ENCODE measurements at places on chromosomes 1 and 21.

DNA sequence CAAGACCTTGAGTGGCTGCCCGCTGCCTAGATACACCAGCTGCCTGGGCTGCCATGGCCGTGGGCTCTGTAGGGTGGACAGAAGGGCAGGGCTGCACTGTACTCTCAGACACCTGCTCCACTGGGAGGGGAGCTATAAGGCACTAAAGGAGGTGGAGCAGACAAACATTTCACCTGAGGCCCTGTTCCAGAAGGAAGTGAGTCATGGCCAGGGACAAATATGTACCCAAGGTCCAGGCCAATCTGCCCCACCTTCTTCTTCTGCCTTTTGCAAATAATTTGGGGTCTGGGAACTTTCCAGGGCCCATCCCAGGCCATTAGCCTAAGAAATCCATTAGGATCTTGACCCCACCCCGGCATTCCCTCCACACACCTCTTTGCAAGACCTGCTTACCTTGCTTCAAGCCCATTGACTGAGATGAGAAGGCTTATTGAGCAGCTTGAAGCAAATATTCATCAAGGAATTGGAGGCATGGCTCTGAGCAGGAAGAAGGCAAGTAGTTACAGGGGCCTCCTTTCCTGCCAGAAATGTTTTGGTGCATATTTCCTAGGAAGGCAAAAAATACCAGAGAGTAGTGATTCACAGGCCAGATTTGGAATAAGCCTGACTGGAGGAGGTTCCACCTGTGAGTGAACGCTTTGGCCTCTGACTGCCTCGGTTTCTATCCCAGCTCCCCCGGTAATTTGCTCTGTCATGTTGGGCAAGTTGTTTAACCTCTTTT is at the start of gene CAPN8:
Gene CAPN8 (minus strand): TSS at position 110 of the 721 bp plus-strand sequence. CDS start 55 bp downstream, at position 55.
- DNase-seq, result no peak

GRCh38 chr1:10444248-10444647 is 5.6 kb upstream of the CORT start:
- no peak for DNase-seq

- DNase-seq, result peak; percentile 39
Measured at GRCh38 chr1:160777486-160778089, 18.4 kb upstream of the LY9 start.

- no peak for DNase-seq
Measured at GRCh38 chr1:100036718-100037655, 67.2 kb downstream of the SLC35A3 start.

- no peak for DNase-seq
Measured at GRCh38 chr1:93347334-93347899, 1.7 kb downstream of the DR1 start.

- peak; percentile 17 for DNase-seq
Measured at GRCh38 chr1:116711263-116711840, 42.9 kb upstream of the CD2 start.

DNA sequence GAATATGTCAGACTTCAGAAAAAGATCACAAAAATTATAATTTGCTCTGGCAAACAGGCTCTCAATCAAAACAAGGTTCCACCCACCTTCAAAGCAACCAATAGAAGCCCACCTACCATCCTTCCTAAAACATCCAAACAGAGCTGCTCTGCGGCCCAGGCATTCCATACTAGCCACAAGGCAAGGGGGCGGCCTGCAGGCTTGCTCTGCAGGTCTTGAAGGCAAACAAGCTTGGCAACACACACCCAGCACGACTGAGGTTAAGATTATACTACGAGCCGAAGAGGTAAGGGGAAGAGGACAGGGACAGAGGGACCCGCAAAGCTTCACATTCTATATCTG is 207.3 kb downstream of the SLC45A1 start:
- DNase-seq, result no peak

- DNase-seq, result no peak
Measured at GRCh38 chr1:248841702-248842395, 3.8 kb downstream of the ZNF672 start.

DNA sequence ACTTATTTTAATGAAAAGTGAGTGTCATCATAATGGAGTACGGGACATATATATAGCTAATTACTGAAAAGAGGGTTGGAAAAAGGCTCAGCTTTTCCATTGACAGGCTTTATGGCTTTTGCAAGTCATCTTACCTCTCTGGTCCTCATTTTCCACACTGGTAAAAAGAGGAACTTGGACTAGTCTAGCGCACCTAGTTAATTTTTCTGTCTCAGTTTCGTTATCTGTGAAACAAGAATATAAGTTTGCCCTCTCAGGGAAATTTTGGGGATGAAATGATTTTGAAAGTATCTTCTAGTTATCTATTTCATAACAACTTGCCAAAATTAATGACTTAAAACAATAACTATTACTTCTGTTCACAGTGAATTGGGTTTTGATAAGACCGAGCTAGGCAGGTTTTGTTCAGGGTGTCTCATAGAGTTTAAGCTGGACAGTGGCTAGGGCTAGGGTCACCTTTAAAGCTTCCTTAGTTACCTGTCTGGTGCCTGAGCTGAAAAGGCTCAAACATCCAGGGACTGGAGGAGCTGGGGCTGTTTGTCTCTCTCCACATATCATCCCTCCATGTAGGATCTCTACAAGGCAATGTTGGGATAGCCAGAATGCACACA is 91.7 kb downstream of the TYW3 start:
- no peak for DNase-seq

DNA sequence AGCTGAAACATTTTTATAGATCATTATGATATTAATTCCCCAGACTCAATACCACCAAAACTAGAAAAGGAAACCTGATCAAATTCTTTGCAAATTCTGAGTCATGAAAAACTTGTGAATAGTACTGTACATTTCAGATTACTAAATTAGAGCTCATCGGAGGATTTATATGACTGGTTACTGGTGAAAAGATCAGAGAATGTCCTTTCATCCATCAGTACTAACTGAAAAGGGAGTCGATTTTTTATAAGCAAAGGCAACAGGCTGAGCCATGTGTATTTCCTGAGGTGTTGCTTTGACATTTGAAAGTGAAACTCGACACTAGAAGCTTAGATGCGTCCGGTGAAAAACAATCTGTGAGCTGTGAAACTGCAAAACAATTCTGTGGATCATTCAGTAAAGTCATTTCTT is 155.7 kb downstream of the TNFSF18 start:
- DNase-seq, result peak; percentile 36

GRCh38 chr1:239913141-239913585 is 178.5 kb upstream of the FMN2 start:
- no peak for DNase-seq

GRCh38 chr1:4216231-4216630 is 316.2 kb upstream of the C1orf174 start:
- DNase-seq, result no peak

DNA sequence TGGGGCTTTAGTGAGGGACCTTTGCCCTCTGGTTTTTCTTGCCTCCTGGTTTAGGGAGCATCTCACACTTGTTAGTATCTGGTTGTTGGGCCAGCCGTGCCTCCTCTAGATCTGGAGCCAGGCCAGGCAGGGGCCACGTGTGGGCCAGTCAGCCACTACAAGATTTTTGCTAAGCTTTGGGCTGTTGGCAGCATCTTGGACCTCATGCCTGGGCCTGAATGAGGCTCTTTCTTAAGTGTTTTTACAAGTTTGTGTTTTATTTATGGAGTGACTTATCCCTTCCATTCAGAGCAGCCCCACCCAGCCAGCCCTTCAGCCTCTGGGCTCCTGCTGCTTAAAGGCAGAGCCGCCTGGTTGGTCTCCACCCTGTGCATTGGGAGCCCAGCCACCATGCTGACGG is 1.6 kb upstream of the SH3BGRL3 start:
- DNase-seq, result no peak

DNA sequence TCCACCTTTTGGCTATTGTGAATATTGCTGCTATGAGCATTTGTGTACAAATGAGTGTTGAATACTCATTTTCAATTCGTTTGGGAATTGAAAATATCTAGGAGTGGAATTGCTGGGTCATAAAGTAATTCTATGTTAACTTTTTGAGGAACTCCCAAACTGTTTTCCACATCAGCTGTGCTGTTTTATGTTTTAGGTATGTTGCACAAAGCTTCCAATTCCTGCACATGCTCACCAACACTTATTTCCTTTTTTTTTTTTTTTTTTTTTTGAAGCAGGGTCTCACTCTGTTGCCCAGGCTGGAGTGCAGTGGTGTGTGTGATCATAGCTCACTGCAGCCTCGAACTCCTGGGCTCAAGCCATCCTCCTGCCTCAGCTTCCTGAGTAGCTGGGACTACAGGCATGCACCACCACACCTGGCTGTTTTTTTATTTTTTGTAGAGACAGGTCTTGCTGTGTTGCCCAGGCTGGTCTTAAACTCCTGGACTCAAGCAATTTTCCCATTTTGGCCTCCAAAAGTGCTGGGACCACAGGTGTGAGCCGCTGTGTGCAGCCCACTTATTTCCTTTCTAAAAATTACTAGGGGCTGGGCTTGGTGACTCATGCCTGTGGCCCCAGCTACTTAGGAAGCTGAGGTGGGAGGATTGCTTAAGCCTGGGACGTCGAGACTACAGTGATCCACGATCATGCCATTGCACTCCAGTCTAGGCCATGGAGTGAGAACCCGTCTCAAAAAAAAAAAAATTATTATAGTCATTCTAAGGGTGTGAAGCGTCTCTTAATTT is 33.4 kb downstream of the TMCC2 start:
- no peak for DNase-seq

GRCh38 chr1:66788231-66788939 is 12.7 kb downstream of the INSL5 start:
- DNase-seq, result peak; percentile 66

DNA sequence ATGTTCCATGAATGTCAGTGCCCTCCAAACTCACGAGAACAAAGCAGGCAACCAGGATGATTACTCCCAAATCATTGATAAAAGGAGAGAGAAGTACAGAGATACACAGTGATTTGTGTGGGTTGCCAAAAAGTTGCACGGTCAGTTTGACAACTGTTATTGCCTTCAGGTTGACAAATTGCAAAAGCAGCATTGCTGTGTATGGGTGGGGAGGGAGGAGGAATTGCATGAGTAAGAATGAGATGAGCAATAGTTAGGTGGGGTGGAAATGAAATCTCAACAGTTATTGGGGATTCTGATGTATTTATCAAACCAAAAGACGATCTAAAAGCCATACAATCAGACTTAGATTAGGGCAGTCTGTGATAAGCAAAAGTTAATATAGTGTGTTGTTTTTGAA is 93.7 kb downstream of the NTMT2 start:
- no peak for DNase-seq

DNA sequence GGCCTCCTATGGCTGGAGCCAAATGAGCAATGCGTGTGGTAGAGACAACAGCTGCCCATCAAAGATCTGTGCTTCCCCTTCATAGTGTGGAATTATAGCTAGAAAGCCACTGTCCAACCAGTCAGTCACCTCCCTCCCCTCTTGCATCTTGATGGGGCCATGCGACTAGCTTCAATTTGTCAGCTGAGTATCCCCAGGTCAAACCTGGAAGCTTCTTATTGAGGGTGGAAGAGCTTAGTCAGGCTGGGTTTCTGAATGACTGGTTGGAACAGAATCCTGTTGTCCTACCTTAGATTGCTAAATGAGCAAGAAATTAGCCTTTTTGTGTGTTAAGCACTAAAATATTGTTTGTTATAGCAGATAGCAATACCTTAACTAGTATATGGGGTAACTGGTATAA is 625.4 kb downstream of the PTPRC start:
- no peak for DNase-seq

- DNase-seq, result no peak
Measured at GRCh38 chr1:239417221-239417620, 30.9 kb downstream of the CHRM3 start.
